ENCODE measurements at places on chromosomes 7 and 10.

GRCh38 chr10:108812906-108813305 lies 1110.4 kb downstream of the XPNPEP1 start:
- DNase-seq, result no peak

DNA sequence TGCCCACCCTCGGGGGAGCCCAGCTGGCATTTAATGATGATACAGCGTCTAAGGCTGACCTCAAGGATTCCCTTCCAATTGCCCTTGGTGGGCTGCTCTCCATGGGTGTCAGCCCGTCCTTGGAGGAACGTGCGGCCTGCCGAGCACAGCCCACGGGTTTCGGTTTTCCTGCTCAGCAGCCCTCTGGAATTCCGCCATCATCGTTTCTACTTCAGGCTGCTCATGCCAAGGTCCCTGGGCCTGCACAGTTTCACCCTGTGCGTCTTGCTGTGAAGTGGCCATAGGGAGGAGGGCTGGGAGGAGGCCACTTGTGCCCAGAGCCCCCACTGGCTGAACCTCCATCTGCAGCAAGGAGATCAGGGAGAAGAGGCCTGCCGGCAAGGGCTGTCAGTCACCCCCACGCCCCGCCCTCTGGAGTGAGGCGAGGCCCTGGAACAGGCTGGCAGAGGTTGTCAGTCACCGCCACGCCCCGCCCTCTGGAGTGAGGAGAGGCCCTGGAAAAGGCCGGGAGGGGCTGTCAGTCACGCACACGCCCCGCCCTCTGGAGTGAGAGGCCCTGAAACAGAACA lies 82.8 kb downstream of the CHST15 start:
- DNase-seq, result peak; percentile 74

DNA sequence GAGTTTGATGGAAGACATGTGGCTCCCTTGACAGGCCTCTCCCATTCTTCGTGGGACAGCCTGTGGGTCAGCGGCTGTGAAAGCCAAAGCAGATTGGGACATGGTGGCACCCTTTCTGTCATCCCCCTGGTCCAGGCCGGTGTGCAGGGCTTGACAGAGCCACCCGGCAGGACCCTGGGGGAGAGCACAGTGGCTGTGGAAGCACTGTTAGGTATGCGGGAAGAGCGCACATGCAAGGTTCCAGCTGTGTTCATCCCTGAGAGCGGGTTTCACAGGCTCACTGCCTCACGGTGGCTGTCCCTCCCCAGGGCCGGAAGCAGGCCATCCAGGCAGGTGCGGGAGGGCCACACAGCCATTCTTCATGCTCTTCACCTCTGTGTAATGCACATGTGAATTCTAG lies 29.8 kb downstream of the SHH start:
- no peak for DNase-seq

DNA sequence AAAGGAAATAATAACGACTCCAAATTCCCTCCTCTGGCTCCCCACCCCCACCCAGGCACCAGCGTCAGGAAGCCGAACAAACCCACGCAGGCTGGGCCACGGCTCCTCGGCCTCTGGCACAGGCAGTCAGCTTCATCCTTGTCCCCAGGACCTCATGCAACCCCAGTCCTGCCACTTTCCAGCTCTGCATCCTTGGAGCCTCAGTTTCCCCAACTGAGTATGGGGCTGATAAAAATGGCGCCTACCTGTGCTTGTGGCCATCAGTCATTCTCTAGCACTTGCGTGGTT lies 137.1 kb downstream of the RGS10 start:
- DNase-seq, result no peak

GRCh38 chr10:68099736-68100135 lies 9.6 kb upstream of the MYPN start:
- DNase-seq, result no peak

DNA sequence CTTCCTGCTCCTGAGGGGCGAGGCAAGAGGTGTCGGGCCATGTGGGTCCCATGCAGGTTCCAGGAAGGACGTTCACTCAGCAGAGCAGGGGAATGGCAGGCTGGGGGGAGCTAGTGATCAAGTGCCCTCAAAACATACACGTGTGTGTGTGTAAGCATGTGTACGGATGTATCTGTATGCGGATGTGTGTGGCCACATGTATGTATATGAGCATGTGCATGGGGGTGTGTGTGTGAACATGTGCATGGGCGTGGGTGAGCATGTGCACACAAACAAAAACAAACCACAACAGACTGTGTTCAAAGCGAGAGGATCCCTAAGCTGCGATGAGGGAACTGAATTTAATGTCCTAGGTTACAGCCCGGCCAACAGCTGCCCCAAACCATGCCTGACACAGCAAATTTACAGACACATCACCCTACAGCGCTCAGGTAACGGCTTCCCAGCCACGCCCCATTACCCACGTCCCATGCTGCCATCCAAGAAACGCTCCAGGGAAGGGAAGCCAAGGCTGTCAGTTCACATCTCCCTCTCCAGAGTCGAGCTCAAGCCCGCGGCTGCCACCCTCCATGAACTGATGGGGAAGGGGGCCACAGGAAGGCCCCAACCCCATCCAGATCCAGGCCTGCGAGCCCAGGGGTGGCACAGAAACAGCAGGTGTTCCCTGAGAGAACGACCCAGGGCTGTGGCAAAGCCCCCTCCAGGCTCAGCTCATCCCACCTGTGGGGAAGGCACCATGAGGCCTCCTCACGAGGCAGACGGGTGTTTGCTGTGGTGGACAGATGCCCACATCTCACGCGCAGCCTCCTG lies 56.6 kb downstream of the PTPRN2 start:
- DNase-seq, result no peak

GRCh38 chr10:2079603-2080078 lies 342.3 kb upstream of the ADARB2 start:
- DNase-seq, result no peak

Data from psoas muscle (tissue), 8 donors.